ENCODE measurements at places on chromosomes 13 and 19. TPM values are rescaled to one million over a fixed set of nuclear protein-coding genes. Genes with fewer than 3 reads are reported as not detected.

GRCh38 chr13:31882794-31883193 lies 143.5 kb downstream of the RXFP2 start:
- DNase-seq, result no peak

DNA sequence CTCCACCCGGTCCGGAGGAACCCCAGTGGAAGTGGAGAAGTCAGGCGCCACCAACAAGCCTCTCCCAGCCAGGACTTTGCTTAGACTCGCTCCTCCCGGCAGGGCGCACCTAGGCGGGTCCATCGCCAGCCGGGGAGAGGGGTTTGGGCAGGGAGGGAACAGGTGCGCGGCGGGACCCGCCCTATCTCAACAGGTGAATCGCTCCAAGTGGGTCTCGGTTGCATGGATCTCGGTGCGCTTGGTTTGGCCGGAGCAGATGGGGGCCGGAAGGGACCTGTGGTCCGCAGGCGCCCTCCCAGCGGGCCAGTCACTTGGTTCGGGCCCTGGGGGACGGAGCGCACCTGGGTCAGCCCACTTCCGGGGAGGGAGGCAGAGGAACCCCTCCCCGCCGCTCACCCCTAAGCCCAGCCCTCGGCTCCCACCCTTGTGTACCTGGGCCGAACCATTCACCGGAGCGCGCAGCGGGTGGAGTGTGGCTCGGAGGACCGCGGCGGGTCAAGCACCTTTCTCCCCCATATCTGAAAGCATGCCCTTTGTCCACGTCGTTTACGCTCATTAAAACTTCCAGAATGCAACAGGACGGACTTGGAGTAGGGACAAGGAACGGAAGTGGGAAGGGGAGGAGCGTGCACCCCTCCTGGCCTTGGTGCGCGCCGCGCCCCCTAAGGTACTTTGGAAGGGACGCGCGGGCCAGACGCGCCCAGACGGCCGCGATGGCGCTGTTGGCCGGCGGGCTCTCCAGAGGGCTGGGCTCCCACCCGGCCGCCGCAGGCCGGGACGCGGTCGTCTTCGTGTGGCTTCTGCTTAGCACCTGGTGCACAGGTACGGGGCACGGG lies at the start of gene LSR:
Gene LSR (plus strand): TSS at position 693 of the 836 bp plus-strand sequence. CDS start 21 bp downstream, at position 714.
- DNase-seq, result no peak

GMIP gene
- total RNA-seq, result 14.6 TPM

ZNF486 gene
- total RNA-seq, result 2.1 TPM
